Stimulated activated CD8-positive, alpha-beta memory T cell treated with anti-CD3 and anti-CD28 coated beads, Interleukin-4, amount 100 ng/mL, for 1 hour (primary cell): ENCODE measurements at places on chromosomes 16 and 17.

DNA sequence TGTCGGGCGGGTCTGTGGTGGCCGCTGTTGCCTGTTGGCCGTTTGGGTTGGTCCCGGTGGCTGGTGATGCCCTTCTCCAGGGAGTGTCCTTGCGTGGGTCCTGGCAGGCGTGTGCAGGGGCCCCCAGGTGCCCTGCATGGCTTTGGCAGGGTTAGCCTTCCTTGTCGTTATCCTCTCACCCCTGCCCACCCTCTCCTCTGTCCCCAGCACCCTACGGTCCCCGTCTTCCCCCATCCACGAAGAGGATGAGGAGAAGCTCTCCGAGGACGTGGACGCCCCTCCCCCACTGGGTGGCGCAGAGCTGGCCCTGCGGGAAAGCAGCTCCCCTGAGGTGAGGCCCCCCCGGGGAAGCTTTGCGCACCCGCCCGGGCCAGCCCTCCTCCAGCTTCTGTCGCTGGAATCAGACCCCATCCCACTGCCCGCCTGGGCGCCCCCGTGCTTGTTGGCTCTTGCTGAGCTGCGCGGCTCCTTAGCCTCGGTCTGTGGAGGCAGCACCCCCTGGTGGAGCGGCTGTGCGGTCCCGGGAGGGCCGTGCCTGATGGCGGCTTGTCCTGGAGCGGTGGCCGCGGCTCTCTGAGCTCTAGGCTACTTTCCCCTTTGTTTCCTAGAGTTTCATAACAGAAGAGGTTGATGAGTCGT lies 10.6 kb upstream of the NUDT16L1 start:
- no peak for DNase-seq

DNA sequence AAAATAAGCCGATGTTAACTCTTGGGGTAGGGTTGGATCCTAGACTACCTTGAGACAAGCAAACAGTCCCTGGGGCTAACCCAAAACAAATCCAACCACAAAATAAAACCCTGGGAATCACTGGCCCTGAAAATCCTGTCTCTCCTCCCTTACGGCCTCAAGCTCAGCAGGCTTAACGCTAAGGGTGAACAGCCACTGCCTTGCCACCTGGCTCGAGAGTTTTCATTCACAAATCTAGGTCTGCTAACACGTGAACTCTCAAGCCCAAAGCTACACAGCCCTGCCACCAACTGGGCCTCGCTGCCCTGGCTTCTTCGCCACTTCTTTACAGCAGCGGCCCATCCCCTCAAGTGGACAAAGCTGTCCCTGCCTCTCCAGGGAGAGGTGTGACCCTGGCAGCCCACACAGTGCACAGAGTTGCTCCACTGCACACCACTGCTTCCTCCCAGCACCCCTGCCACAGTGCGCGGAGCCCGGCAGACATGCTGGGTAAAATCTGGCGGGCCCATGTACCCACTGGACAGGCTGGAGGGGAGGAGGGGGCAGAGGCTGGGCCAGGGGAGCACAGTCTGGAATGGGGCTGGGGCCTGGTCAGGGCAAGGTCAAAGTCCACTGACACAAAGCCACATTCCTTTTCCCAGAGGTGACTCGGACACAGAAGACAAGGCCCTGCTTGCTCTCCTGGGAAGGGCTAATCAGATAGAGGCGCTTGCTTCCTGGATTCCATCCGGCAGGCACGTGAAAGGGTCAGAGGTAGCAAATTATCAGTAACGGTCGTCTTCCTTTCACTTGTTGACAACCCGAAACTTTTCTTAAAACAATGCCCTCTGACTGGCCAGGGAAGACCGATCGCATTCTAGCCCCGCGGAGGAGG lies 996 bp downstream of the PCYT2 start:
- no peak for DNase-seq

DNA sequence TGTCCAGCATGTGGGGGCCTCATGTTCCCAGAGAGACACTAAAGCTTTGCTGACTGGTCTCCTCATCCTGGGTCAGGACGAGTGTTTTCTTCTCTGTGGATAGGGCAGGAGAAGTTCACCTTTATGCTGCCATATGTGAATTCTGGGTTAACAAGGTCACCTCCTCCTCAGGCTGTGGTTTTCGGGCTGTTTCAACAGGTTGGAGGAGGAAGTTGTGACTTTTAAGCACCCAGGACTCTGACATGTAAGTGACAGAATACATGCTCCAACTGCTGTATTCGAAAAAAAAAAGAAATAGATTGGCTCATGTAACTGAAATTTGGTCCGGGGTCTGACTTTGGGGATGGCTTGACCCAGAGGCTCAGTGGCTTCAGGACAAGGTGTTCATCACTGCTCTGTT lies 54.2 kb downstream of the SNX20 start:
- no peak for DNase-seq

DNA sequence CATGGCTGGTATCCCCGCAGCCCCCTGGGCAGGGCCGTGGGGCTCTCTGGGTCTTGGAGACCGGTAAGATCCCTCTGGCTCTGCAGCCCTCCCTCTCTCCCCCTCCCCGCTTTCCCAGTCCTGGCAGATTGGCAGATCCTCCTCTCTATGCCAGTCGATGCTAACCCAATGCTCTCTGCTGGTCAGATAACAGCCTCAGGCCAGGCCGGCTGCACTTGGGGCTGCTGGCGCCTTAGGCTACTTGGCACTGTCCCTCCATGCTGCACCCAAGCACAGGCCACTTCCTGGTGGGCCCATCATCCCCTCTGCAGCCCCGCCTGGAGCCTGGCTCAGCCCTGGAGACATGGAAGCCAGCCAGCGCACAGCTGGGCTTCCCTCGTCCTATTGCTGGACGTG lies 81.7 kb downstream of the RTN4RL1 start:
- DNase-seq = no peak

- DNase-seq = no peak
Measured at GRCh38 chr16:57577691-57578224, 35.3 kb downstream of the ADGRG5 start.

DNA sequence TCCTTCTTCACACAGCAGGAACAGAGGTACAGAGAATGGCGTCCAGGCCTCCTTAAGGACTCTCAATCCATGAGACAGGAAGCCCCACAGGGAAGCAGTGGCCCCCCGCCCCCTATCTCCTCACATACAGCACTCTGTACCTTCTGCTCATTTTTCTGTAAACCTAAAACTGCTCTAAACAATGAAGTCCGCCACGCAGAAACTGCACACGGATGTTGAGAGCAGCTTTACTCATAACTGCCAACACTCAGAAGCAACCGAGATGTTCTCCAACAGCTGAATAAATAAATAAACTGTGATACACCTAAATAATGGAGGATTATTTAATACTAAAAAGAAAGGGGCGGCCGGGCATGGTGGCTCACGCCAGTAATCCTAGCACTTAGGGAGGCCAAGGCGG lies 9.9 kb downstream of the TBC1D16 start:
- DNase-seq = no peak

DNA sequence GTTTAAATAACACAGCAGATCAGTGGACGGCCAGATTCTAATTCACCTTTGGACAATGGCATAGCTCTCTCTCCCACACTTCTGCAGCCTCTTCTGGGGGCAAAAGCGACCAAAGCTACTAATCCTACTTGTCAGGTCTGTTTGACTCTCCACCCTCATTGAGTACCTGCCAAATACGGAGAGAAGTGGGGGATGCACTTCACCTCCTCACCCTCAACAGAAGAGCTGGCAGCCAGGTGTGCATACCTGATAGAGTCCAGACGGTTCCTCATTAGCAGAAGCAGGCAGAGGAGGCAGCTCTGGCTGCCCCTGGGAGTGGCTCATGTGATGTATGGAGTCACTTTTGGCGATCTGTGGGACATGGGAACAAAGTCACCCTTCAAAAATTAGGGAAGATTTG lies 4.9 kb downstream of the DNAH3 start:
- no peak for DNase-seq

- DNase-seq = no peak
Measured at GRCh38 chr16:79286646-79287423, 313.7 kb downstream of the MAF start.
